ENCODE measurements at places on chromosomes 13 and 19.

DNA sequence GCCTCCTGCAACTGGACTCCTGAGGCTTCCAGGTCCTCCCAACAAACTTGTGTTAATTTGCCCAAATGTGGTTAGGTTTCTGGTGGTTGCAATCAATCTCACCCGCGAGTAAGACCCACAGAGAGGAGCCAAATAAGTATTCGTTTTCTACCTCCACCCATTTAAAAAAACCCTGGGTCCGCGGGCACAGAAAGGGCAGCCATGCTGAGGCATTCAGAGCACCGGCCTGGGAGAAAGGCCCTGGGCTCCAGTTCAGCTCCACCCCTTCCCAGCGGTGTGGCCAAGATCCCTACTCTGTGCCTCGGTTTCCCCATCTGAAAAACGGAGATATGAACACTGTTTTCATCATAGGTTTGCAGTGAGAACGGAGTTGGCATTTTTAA, 56.9 kb downstream of the PEPD start:
- DNase-seq = no peak
- H3K36me3 ChIP-seq = no peaks in the 10 kb centered on the region
- H3K4me1 ChIP-seq = no peaks in the 10 kb centered on the region
- no peak overlapping the region for H3K4me3 ChIP-seq

DNA sequence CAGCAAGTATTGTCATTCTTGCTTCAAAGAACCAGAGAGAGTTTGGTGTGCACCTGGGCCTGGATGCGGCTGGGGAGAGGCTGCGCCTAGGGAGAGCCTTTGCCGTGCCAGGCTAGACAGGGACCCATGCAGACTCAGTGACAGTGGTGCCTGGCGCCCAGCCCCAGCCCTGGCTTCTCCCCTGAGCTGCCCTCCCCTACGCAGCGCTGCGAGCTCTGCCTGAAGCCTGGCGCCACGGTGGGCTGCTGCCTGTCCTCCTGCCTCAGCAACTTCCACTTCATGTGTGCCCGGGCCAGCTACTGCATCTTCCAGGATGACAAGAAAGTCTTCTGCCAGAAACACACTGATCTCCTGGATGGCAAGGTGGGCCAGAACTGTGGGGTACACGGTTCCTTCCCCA, 12.0 kb downstream of the KMT2B start:
- H3K4me3 ChIP-seq = no peak overlapping the region
- peak; percentile 18 for DNase-seq
- no peaks in the 10 kb centered on the region for H3K27me3 ChIP-seq
- H3K4me1 ChIP-seq = no peaks in the 10 kb centered on the region

DNA sequence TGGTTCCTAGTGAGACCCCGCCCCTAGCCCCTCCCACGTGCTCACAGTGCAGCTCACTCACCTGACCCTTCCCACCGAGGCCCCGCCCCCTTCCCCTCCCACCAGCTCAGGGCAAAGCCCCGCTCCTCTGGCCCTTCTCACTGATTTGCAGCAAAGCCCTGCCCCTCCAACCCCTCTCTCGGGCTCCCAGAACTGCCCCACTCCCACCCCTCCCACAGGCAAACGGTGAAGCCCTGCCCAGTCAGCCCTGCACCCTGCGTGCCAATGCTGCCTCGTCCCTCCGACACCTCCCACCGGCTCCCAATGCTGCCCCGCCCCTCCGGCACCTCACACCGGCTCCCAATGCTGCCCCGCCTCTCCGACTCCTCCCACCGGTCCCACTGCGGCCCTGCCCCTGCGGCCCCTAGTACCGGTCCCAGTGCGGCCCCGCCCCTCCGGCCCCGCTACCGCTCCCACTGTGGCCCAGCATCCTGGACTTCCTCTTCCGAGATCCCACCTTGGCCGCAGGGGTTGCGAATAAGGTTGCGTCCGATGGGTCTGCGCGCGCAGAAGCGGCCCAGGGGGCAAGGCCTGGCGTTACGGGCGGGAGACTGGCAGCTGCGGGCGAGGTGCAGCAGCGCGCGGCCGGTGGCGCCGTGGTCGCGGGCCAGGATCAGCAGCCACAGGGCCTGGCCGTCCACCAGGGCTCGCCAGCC, 834 bp downstream of the FBXO27 start:
- DNase-seq = peak; percentile 83
- no peaks in the 10 kb centered on the region for H3K27me3 ChIP-seq
- peak overlapping the region; percentile 52 for H3K27ac ChIP-seq
- H3K4me1 ChIP-seq = peaks cover 2% of the 10 kb centered on the region

GRCh38 chr19:23346696-23347095, 48.6 kb downstream of the ZNF91 start:
- no peak for DNase-seq
- H3K27ac ChIP-seq = no peak overlapping the region
- H3K27me3 ChIP-seq = no peaks in the 10 kb centered on the region
- H3K36me3 ChIP-seq = no peaks in the 10 kb centered on the region
- no peak overlapping the region for H3K4me3 ChIP-seq

- no peak overlapping the region for H3K4me3 ChIP-seq
- H3K4me1 ChIP-seq = no peaks in the 10 kb centered on the region
- DNase-seq = no peak
- H3K36me3 ChIP-seq = no peaks in the 10 kb centered on the region
These were observed 186.8 kb downstream of the PRR20E start for GRCh38 chr13:57353831-57354230.

- H3K27ac ChIP-seq = no peak overlapping the region
- no peak overlapping the region for H3K4me3 ChIP-seq
- no peaks in the 10 kb centered on the region for H3K4me1 ChIP-seq
- DNase-seq = no peak
- no peaks in the 10 kb centered on the region for H3K36me3 ChIP-seq
- H3K27me3 ChIP-seq = no peaks in the 10 kb centered on the region
These were observed 215.4 kb upstream of the IRS2 start for GRCh38 chr13:110001670-110002275.

DNA sequence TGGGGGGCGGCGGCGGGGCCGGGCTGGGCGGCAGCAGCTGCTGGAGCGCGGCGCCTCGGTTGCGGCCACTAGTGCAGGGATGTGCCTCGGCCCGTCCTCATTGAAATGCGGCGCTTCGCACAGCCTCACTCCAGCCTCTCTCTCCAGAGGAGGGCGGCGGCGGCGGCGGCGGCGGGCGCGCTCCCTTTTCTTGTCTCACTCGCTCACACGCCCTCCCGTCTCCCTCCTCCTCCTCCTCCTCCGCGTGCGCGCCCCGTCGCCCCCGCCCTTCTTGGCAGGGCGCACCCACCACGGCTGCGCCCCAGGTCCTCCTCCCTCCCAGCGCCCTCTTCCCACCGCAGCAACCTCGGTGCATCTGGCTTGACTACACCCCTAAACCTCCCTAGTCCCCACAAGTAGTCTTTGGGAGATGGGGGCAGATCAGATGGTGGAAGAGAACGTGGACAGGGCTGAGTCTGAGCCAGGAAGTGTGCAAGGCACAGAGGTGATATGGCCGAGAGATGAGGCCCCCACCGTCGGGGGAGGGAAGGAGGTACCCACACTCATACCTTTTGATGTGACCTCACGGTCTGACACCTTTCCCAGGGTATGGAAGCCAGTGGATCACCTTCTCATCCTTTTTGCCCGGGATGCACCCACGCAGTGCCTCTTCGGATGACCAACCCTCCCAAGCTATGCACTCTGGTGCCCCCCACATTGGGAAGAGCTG, at the start of gene DCLK1:
TSS of gene DCLK1 (minus strand) at position 161 of the 709 bp plus-strand sequence.
- H3K4me3 ChIP-seq = peak within 1 kb of the TSS; percentile 40
- H3K36me3 ChIP-seq = no peaks in the 10 kb centered on the region
- DNase-seq = peak; percentile 78
- no peaks in the 10 kb centered on the region for H3K27me3 ChIP-seq

DNA sequence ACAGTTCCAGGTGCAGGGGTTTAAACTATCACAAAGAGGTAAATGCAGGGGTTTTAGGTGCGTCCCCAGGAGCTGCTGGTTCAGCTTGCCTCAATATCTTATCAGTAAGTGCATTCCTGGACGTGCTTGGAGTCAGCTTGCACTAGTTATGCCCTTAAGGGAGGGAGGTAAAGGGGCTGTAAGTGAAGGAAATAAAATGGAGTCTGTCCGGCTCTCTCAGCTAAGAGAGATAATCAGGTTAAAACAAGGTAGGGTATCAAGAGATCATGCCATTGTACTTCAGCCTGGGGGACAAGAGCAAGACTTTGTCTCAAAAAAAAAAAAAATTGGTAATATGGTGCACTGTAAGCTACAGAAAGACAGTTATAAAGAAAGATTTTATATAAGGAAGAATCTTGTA, 69.7 kb downstream of the ZNF100 start:
- H3K27me3 ChIP-seq = no peaks in the 10 kb centered on the region
- no peak overlapping the region for H3K27ac ChIP-seq
- DNase-seq = no peak
- H3K4me3 ChIP-seq = no peak overlapping the region
- peaks cover 8% of the 10 kb centered on the region for H3K4me1 ChIP-seq
- no peaks in the 10 kb centered on the region for H3K36me3 ChIP-seq

- H3K27ac ChIP-seq = no peak overlapping the region
- no peaks in the 10 kb centered on the region for H3K4me1 ChIP-seq
- no peak for DNase-seq
- H3K4me3 ChIP-seq = no peak overlapping the region
- no peaks in the 10 kb centered on the region for H3K36me3 ChIP-seq
These were observed 507.0 kb downstream of the DACH1 start for GRCh38 chr13:71360041-71360440.

DNA sequence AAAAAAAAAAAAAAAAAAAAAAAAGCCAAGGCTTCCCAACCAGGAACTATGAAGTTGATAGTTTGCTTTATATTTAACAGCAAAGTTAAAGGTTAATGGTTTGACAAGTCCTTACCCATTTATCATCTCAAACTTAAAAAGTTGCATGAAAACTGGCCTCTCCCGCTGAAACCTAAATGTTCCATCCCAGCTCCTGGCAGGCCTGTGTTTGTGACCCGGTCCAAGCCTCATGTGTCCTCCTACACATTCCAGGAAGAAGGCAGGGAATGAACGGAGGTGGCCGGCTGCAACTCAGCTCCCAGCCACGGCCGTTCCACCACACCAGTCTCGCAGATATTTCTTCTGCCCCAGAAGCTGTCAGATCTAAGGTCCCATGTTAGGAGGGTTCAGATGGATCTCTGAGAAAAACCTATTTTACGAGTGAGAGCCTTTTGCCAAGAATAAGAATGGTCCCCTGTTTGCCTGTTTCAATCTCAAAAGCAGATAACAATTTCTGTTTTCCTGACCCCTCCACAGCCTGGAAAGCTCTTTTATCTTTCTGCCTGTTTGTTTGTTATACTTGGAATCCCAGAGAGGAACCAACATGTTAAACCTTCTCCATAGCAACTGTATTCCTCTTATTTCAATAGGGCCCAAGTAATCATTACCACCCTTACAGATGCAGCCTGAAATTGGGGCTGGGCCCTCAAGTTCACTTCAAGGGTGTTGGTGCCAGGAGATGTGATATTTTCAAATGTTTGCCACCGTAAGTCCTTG, 56.5 kb downstream of the KCTD12 start:
- peak; percentile 53 for DNase-seq
- H3K27ac ChIP-seq = no peak overlapping the region
- no peaks in the 10 kb centered on the region for H3K27me3 ChIP-seq
- peaks cover 8% of the 10 kb centered on the region for H3K4me1 ChIP-seq
- H3K4me3 ChIP-seq = no peak overlapping the region
- no peaks in the 10 kb centered on the region for H3K36me3 ChIP-seq

GRCh38 chr13:47087841-47088240, 191.0 kb upstream of the HTR2A start:
- no peaks in the 10 kb centered on the region for H3K36me3 ChIP-seq
- no peaks in the 10 kb centered on the region for H3K4me1 ChIP-seq
- no peak overlapping the region for H3K4me3 ChIP-seq
- no peak overlapping the region for H3K27ac ChIP-seq
- no peaks in the 10 kb centered on the region for H3K27me3 ChIP-seq

DNA sequence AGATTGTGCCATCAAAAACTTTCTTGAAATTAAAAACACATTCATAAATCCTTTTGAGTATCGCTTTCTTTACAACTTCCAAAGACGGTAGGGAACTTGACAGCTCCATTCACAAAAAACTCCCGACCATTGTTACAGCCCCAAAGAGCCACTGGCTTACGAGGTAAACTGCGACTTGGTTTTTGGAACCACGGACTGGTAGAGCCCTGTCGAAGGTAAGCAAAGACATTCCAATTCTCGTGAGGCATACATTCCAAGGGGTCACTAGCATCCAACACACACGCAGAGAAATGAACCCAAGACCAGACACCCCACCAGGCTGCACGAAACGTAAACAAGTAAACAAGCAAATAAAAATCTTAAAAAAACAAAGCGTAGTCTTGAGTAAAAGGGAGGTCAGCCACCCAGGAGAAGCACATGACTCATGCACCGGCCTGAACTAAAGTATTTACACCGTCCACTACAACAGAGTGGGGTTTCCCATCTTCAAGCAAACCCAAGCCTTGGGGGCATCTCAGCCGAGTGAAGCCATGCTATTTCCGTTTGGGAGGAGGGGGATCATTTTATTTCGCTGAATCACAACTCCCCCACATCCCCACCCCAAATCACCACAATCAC, 1.4 kb downstream of the BRD4 start:
- H3K27me3 ChIP-seq = no peaks in the 10 kb centered on the region
- peaks cover 21% of the 10 kb centered on the region for H3K4me1 ChIP-seq
- DNase-seq = no peak
- peak overlapping the region; percentile 99 for H3K27ac ChIP-seq
- H3K4me3 ChIP-seq = peak overlapping the region; percentile 68
- no peaks in the 10 kb centered on the region for H3K36me3 ChIP-seq

GRCh38 chr13:23325191-23325590, 108.3 kb downstream of the SACS start:
- no peaks in the 10 kb centered on the region for H3K36me3 ChIP-seq
- no peak overlapping the region for H3K27ac ChIP-seq
- no peaks in the 10 kb centered on the region for H3K27me3 ChIP-seq

DNA sequence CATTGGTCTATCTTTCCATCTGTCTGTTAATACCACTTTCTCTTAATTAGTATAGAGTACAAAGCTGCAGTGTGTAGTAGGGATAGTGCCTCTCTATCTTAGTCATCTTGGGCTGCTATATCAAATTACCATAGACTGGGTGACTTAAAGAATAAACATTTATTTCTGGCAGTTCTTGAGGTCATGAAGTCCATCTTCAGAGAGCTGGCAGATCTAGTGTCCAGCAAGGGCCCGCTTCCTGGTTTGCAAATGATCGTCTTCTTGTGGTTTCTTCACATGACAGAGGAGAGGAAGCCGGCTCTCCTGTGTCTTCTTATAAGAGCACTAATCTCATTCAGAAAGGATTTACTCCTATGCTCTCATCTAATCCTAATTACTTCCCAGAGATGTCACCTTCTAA, 6.1 kb downstream of the ZNF700 start:
- DNase-seq = no peak
- H3K4me3 ChIP-seq = no peak overlapping the region
- H3K27ac ChIP-seq = no peak overlapping the region
- no peaks in the 10 kb centered on the region for H3K27me3 ChIP-seq
- no peaks in the 10 kb centered on the region for H3K36me3 ChIP-seq
- H3K4me1 ChIP-seq = peaks cover 3% of the 10 kb centered on the region

- H3K4me1 ChIP-seq = peaks cover 6% of the 10 kb centered on the region
- H3K36me3 ChIP-seq = no peaks in the 10 kb centered on the region
- no peak overlapping the region for H3K4me3 ChIP-seq
- H3K27me3 ChIP-seq = no peaks in the 10 kb centered on the region
These were observed 26.6 kb downstream of the ATP11A start for GRCh38 chr13:112716461-112716820.

Measured in ovary (tissue), 10 donors.